ENCODE measurements at places on chromosomes 7 and 10.

DNA sequence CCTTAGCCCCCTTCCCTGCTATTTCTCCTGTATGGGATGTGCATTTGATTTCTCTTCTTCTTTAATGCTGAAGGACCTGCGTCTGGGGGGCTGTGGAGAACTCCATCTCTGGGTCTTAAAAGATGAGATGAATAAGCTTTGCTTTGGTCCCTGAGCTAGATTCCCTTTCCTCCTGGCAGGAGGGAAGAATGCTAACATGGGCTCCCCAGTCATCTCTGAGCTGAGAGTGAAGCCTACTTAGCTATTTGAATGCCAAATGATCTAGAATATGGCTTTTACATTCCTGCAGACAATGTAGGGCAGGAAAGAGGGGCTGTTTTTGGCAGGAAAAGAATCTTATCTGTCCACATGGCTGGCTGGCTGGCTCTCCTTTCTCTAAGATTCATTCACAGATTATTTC is 62.6 kb upstream of the EFCAB10 start:
- no peak for DNase-seq

DNA sequence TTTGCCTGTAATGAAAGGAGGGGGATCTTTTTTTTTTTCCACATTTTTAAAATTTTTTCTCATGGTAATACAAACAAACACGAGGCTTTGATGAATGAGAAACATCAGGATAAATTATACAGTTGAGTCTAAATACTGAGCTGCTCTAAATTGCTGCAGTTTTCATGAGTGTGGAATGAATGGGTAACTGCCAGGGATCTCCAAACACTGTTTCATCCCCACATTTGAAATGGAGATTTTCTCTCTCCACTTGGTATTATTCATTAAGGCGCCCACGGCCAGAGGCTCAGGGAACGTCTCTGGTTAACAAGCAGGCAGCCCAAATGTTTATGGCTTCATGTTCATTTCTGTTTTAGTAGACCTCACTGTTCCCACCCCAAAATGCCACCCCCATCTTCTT is 717.1 kb downstream of the GRID1 start:
- DNase-seq = no peak

GRCh38 chr10:103854265-103854685 is 1.1 kb downstream of the SH3PXD2A start:
- no peak for DNase-seq

DNA sequence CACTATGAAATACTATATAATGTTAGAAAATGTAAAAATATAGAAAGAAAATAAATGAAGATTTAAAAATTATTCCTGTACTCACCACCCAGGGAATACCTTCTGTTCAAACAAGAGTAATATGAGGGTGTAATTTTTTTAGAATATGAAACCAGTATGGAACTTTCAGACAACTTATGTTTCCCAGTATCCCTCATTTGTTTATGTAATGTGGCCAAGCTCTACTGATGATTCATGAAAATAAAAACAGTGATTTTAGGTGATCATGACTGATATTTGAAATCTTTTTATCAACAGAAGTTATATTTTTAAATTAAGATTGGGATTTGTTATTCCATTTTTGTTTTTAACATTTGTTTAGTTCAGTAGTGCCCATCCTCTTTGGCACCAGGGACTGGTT is 18.8 kb downstream of the SLK start:
- no peak for DNase-seq

DNA sequence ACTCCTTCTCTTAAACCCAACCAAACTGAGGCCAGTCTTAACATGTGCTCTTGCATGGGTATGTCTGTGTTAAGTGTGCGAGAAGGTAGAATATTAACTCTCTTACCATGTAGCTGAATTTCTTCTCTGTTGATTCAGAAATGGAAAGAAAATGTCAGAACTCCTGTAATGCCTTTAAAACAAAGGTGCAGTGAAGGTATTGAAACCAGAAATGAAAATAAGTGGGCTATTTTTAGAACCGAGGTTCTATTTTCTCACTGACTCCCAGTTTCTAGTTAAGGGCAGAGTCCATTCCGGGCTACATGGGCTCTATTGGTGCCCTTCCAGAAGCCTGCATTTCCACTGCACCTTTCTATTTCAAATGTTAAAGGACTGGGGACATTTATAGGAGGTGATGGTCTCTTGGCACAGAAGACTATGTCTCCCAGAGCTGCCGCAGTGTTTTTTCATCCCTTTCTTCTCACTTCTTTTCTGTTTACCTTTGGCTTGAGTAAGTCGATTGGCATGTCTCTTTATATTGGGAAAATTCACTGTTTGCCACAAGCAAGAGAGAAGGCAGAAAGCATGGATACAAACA is 174.9 kb downstream of the LRMDA start:
- no peak for DNase-seq

DNA sequence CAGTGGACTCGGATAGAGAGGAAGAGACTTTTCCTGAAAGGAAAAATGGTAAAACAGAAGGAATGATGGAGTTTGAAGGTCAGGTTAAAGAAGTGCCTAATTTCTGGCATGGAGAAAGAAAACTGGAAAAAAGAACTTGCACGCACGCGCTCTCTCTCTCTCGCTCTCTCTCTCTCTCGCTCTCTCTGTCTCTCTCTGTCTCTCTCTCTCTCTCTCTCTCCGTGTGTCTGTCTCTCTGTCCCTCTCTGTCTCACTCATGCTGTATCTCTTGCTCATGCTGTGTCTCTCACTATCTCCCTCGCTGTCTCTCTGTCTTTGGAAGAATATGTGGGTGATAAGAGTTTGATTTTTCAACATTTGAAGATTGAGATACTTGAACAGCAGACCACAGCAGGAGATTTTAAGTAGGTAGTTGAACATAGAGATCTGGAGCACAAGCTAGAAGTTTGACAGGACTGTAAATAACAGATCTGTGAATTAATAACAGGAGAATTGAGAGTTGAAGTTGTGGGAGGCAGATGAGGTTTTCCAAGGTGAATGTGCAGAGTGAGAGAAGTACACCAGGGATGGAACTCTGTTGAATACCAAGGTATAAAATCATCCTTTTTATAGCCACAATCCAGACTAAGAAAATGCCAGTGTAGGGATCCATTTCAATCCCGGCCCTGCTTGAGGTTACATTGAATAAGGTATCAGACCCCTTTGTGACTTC is 33.1 kb downstream of the ADD3 start:
- DNase-seq = no peak

DNA sequence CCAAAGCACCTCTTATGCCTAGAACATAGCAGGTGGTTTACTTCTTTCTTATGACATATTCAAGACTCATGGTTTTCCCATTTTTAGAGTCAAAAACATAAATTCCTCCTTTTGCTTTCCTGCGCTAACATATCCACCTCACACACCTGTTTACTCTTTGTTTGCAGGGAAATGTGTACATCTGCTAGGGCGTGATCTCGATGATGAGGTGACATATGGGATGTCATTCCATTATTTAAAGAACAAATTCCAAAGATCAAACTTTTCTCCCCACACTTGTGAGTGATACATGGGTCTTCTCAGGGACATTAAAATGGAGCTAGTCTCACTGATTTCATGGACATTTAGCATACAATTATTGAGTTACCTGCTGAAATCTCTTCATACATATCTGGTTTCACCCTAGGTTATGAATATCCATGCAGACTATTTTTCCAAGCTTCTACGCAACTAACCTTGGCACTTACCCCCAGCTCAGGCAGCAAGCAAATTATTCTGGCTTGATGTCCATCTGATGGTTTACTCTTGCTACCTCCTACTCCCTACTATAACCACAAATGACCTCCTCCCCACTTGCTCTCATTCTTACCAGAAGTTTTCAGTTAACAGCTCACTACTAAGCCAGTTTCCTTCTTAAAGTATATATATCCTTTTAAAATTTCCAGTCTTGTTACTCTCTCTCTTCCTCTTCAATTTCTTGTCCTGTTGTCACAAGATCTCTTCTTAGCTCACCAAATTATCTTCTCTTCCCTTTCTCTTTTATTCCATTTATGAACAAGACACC is 208.5 kb downstream of the RNLS start:
- DNase-seq = no peak

GRCh38 chr10:58740620-58741369 is 228.1 kb downstream of the BICC1 start:
- no peak for DNase-seq

- no peak for DNase-seq
Measured at GRCh38 chr7:80476035-80476434, 35.8 kb downstream of the GNAT3 start.

GRCh38 chr10:115844591-115844990 is 428.4 kb downstream of the GFRA1 start:
- DNase-seq = no peak

- no peak for DNase-seq
Measured at GRCh38 chr7:77674878-77675277, 21.4 kb upstream of the RSBN1L start.

- no peak for DNase-seq
Measured at GRCh38 chr7:46291050-46291438, 370.0 kb upstream of the IGFBP3 start.

- DNase-seq = no peak
Measured at GRCh38 chr7:124267154-124267553, 234.3 kb upstream of the TMEM229A start.

- no peak for DNase-seq
Measured at GRCh38 chr10:22103701-22104470, 100.4 kb upstream of the DNAJC1 start.

GRCh38 chr7:4018601-4019316 is 663.3 kb upstream of the FOXK1 start:
- no peak for DNase-seq

DNA sequence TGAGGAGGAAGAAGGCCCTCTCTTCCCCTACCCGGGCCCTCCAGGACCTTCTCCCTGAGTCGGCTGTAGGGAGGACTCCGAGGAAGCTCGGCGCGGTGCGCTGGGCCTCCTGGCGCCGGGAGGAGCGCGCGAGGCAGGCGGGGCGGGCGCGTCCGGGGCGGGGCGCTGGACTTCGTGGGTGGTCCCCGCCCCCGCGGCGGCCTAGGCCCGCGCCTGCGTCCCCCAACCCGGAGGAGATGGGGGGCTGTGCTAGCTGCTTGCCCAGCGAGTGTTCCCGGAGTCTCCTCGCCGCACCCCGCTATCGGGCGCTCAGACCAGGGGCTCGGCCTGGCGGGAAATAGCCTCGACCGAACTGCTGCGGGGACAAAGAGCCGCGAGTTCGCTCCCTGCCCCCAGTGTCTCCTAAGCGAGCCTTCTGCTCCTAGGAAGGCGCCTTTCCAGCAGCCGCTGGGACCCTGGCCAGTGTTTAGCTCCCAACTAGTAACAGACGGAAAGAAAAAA is 19.2 kb upstream of the SMO start:
- DNase-seq = no peak

DNA sequence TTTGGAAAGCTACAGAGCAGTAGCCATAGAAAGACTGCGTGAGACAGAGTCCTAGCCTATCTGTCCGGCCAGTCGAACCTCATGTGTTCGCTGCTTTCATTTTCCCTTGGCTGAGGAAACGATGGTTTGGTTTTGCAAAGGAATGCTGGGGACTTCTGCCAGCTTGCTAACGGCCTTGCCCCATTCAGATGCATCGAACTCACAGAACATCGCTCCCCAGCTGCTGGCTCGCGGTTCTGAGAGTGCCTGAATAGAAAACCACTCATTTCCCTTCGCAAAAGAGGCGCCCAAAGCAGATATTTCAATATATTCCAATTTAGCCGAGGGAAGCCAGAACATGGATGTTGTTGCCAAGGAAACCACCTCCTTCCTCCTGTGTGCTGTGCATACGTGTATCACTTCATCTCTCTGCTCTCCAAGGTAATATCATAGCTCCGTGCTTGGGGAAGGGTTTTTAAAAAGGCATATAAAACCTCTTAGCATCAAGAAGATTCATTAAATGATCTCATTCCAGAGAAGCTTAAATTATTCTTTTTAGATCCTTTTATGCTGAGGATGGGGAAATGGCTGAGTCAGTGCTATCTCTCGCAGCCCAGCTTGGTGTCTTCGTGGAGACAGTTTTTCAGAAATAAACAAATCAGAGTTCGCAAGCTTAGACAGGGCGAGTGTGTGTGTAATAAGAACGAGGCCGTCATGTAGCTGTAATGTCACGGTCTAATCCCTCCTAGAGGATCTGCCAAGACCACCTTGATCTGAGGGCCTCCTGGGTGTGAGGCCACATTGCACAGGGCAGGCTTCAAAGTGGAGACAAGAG is 215.2 kb downstream of the RPS24 start:
- no peak for DNase-seq

DNA sequence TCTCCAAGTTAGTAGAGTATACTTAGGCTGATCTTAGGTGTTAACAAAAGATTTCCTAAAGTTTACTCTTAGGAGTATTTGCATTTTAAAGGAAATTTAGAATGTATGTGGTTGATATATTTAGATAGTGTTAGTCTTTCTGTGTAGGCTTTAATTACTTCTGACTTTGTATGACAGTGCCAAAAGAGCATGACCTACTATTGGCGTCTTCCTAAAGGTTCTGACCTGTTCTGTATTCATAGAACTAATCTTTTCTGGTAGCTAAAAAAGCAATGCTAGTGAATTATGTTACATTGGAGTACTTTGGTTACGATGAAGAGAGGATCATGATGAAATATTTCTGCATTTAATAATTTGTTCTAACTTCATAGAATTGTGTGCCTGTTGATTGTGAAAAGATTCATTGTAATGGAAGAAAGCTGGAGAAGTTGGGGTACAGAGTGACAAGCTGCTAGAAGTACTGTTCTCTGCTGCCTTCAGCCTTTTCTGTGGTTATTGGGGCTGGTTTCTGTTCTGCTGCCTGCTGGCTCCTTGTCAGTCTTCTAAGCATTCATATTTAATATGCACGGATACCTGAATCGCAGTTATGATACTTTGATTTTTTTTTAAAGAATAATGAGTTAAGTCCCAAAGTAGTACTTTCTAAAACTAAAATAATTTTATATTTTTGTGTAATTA is 13.2 kb downstream of the WAC start:
- no peak for DNase-seq

GRCh38 chr10:35668865-35669650 is 27.0 kb upstream of the FZD8 start:
- no peak for DNase-seq

GRCh38 chr10:123320091-123320490 is 165.9 kb downstream of the BUB3 start:
- no peak for DNase-seq

DNA sequence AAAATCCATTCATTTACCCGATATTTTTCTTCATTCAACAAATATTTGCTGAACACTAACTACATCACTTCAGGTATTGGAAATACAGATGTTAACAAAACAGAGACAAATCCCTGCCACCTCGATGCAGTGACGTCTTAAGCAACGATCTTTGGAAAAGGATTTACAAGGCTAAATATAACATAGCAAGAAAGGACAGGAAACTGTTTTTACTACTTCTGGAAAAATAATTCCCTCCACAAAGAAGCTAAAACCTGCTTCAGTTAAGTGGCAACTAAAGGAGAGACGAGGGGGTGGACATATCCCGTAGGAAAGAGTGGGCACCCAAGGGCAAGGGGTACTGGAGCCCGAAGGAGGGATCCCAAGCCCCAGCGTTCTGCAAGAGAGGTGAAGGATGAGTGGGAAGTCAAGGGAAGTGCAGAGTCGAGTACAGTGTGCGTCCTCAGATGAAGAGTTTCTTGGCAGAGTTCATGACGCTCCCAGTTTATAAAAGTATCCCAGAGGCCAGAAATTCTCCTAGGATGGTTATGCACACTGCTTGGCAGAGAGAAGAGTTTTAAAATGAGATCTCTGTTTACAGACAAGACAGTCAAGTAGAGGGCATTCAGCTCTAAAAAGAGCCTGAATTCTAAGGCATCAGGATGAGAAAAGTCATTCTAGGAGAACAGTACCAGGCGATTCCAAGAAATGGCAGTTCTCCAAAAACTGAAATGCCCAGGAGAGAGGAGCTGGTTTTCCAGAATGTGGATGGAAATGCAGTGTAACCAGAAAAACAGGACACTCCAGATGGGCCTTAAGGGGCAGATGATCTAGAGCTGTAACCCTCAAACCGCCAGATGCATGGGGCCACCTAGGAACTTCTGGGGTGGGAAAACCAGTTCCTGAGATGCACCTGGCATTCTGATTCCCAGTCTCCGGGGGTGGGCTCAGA is 97.3 kb downstream of the GRB10 start:
- no peak for DNase-seq

Data from T-helper 22 cell (primary cell).